Skeletal muscle tissue (tissue), 5 donors: ENCODE measurements at places on chromosomes 1 and 21. TPM values are rescaled to one million over a fixed set of nuclear protein-coding genes. Genes with fewer than 3 reads are reported as not detected.

The CYP4A11 gene
- total RNA-seq = under 0.01 TPM

The OSCP1 gene
- total RNA-seq = 17.2 TPM

The NEK2 gene
- total RNA-seq = 3.1 TPM

The KCNT2 gene
- 8.9 TPM for total RNA-seq

The OR10J1 gene
- not detected for total RNA-seq

The DIRAS3 gene
- 1.6 TPM for total RNA-seq
